ENCODE measurements at places on chromosomes 2 and 18.

DNA sequence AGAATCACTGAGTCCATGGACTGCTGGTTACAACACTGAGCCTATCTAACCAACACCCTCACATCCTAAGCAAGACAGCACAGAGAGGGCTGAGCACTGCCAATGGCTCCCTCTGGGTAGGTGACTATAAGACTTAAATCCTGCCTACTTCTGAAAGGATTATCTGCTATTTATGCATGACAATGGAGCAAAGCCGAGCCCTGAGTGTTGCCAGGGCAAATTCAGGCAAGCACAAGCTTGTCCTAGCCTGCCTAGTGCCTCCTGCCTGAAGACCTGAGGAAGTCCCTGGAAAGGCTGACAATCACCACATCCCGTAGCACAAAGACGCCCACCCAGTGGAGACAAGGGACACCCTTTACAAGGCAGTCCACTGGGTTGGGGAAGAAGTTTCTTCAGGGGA lies 129.7 kb downstream of the OSR1 start:
- no peak for DNase-seq

- DNase-seq: no peak
Observed at GRCh38 chr2:69615969-69616368, 27.6 kb downstream of the AAK1 start.

DNA sequence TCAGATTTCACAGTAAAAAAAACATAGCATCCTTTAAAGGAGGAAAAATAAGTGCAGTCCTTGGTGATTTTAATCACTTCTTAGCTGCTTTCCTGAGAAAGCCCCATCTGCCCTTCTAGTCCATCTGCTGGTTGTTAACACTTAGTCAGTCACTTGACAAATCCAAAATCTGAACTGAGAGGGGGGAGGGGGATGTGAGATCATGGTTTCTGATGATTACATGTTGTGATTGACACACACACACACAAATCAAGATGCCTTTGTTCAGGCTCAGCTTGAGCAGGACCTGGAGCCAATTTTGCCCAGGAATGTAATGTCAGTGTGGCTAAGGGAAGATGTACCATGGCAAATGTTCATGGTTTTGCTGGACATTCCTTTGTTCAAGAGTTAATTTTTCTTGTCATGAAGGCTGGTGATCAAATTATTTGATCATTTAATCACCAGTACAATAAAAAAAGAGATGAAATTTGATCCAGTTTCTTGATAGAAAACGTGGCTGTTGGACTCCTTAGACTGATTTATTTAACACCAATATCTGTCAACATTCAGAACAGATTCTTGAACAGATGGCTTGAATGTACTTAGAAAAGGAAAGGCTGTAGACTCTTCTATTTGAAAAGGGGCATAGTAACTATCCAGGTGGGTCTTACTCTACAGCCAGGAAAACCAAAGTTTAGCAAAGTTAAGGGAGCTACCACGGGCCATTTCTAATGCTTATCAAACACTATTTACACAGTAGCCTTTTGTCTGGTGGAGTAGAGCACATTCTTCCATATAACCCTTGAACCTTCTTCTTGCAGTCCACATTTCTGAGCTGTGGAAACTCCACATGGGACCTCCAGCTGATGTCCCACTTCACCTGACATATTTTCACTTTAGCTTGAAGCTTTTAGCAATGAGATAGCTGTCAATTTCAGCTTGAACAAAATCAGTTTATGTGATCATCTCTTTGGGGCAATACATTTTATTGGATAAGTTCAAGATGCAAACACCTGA lies 408.7 kb downstream of the PIK3C3 start:
- no peak for DNase-seq

- no peak for DNase-seq
Observed at GRCh38 chr2:62030902-62031301, 125.4 kb downstream of the COMMD1 start.

GRCh38 chr2:177631680-177632079 lies 239.1 kb downstream of the AGPS start:
- no peak for DNase-seq

DNA sequence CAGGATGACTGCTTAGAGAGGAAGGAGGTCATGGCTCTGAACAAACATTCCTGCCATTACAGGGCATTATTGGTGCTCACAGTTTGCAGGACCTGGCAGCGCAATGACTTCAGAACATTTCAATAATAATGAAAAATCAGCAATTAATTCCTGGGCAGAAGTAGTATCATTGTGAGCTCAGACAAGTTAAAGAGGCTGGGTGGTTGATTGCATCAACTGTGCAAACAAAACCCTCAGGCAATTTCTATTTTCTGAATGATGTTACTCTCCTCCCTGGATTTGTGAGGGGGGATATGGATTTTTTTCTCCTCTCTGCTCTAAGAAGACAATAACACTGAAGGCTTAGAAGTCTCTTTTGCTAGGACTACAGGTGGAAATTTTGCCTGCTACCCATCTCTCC lies 168.1 kb upstream of the TACR1 start:
- DNase-seq: peak; percentile 43

DNA sequence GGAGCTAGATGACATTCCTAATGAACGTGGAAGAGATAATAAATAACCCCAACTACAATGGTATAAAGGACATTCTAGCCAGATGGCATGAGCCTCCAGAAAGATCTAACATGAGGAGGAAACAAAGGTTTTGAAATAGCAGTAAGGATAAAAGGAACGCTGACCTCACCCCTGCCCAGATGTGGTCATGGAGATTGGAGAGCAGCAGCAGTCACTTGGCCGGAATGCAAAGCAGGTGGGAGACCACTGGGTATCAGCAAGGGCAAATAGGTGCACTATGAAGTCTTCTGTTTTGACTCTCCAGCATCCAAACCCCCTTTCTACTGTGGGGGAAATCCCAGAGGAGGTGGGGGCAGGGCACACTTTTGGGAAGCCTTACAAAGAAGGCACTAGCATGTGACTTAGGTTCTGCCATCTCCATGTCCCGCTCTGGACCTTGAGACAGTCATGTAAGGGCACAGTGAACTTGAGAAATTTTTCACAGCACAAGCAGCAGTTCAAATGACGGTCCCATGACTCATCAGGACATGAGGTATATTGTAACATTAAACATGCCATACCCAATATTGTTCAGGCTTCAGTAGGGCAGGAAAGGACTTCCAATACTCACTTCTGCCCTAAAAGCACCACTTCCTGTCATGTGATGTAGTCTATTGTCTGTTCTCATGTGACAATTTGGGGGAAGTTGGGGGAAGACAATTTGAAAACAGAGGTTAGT lies 55.2 kb downstream of the METTL4 start:
- DNase-seq: peak; percentile 98

GRCh38 chr18:70762812-70763211 lies 474.0 kb downstream of the SOCS6 start:
- DNase-seq: no peak

GRCh38 chr2:210250622-210251021 lies 25.4 kb upstream of the ACADL start:
- DNase-seq: no peak

DNA sequence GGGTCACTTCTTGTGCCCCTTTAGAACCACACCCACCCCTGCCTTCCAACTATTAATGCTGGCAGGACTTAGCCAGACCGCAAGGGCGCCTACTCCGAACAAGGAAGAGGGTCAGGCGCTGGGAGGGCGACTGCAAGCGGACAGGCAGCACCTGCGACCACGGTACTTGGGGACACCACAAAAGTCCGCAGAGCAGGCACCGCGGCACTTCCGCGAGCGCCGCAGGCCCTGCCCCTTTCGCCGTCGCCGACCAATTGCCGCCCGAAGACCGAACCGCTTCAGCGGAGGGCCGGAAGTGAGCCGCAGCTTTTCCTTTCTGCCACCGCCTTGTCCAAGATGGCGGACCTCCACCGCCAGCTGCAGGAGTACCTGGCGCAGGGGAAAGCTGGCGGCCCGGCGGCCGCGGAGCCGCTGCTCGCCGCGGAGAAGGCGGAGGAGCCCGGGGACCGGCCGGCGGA lies at the start of gene SFT2D3:
SFT2D3 (plus strand) TSS at position 305 of the 458 bp plus-strand sequence; CDS start at position 337, 32 bp downstream.
- DNase-seq: peak; percentile 91

- DNase-seq: peak; percentile 74
Observed at GRCh38 chr2:38076152-38076709, 280 bp upstream of the CYP1B1 start.

GRCh38 chr18:29156531-29156930 lies 979.6 kb upstream of the CDH2 start:
- DNase-seq: peak; percentile 11

DNA sequence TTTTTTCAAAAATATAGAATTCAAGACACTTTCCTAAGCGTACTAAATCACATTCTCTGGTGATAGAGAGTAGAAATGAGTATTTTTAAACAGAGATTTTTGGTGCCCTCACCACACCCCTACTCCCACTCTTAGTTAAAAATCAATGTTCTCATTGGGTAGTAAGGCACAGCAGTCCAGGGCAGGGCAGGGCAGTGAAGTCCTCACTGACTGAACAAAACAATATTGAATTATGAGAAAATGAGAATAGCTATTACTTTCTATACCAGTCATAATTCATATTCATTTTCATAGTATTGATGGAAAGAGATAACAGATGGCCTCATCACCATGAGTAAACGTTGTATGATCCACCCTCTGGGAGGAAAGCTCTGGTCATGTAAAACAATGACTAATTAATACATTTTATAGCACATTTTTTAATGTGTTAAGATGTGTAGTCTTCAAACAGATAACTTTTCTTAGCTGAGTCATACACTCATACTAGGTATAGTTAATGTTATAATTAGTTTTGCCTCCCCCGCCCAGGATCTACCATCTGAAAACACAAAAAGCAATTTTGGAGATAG lies 686.1 kb downstream of the KCNJ3 start:
- no peak for DNase-seq

- peak; percentile 88 for DNase-seq
Observed at GRCh38 chr2:70340761-70341476, 39.1 kb upstream of the FAM136A start.

DNA sequence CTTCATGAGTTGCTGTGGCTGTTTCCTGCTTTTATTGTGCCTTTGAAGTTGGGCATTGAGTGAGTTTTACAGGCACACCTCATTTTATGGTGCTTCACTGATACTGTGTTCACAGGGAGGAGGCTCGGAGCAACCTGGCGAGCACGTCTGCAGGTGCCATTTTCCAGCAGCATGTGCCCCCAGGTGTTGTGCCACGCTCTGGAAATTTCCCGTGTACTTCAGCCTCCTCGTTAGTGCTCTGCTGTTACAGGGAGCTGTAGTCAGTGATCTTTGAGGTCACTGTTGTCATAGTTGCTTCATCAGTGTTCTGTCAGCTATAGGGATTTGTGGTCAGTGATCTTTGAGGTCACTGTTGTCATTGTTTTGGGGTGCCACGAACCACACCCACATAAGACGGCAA lies 20.1 kb downstream of the CTDP1 start:
- no peak for DNase-seq

DNA sequence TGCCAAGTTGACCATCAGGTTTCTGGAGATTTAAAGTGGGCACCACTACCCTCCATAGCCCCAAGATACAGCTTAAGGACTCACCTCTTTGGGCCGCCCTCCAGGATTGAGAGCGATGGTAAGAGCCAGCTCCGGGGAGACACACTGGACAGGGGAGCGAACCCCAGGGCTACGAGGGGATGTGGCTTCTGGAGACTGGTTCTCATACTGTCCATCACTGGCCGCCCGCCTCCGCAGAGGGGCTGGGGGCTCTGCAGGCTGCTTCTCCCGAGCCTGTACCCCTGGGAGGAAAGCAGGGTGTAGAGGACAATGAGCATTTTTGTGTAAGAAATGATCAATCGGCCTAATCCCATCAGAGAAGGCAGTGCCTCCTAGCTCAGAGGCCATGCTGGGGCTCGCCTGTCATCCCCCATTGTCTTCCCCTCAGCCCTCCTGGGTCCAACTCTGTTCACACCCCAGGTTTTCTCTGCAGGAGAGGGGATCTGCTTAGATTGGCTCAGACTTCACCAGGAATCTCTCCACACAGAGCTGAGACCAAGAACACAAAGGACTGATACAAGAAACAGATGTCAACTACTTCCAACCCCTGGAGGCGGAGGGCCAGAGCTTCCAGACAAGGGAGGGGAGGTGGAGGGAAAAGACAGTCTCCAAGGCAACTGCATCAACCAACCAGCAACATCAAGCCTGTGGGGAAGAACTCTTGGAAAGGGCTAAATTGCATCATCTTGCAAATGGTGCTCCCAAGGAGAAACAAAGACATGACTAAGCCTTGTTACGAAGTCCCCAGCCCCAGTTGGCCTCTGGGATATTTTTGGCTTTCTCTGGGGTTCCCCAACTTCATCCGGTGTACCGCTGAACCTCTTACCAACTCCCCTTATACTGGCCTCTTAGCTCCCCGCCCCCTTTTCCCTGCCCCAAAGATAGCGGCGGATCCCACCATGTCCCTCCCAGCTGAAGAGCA lies 166.6 kb downstream of the TNS1 start:
- no peak for DNase-seq

DNA sequence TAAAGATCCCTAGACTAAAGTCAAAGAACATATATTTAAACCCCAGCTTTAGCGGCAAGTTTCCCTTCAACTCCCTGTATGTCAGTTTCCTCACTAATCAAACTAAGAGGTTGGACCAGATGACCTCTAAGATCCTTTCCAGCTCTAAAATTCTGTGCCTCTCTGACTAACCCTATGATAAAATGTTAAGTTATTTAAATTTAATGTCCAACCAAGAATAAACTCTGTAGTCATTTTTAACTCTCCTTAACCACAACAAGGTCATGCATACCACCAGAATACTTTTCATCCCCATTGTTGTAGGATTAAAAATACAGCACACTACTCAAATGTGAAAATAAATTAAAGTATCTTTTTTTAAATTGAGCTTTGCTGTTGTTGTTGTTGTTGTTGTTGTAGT lies 5.2 kb upstream of the PDE1A start:
- DNase-seq: no peak

GRCh38 chr2:40131081-40131704 lies 320.7 kb downstream of the SLC8A1 start:
- no peak for DNase-seq

- DNase-seq: no peak
Observed at GRCh38 chr2:68877079-68877772, 6.0 kb upstream of the BMP10 start.

GRCh38 chr2:233380995-233381637 lies 26.8 kb downstream of the DGKD start:
- DNase-seq: no peak

DNA sequence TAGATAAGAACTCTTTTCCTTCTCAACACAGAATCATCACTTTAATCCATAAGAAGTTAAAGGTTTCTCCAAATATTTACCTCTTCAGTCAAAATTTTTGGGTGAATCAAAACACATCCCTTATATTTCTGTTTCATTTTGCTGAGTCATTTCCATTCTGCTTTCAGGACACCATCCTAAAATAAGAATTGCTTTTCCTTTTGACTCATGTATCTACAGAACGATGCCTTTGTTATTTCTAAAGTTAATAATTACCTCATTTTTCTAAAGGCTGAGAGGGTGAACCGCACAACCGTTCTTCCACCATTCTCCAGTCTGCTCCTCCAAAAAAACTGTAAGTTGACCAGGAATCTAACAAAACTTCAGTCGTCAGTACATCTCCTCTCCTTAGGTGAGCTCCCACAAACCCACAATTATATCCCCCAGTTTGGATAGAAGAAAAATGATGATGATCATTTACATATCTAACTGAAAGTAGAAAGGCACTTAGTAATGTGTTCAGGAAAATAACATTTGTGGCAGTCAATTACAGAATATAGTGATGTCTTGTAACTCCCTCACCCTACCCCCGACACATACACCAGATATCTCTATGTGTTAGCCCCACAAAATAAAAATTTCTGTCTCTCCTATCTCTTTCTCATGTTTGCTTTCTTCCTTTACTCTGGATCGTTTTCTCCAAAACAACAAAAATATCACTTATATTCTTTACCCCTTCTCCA lies 162.5 kb downstream of the RAD51AP2 start:
- DNase-seq: no peak

GRCh38 chr2:156845806-156846558 lies 409.8 kb downstream of the GPD2 start:
- DNase-seq: peak; percentile 21

All from PC-3 (cell line).